COR-L47 (cell line): ENCODE measurements at places on chromosomes 3 and 15.

DNA sequence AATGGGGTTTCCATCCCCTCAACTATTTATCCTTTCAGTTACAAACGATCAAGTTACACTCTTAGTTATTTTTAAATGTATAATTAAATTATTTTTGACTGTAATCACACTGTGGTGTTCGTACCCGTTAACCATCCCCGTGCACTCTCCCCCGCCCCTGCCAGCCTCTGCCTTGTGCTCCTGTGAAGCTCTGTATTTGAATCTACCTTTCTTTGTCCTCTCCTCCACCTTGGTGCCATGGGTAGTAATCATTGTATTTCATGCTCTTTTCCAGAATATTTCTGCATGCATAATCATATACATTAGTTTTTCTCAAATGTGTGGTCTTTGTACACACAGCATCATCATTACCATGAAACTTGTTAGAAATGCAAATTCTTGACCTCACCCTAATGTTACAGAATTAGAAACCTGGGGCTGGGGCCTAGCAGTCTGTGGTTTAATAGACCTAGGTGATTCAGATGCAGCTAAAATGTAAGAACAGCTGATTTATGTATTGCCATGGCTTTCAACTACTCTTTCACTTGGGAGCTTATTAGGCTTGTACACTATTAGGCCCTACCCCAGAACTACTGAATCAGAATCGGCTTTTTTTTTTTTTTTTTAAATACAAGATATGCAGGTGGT lies 91.5 kb downstream of the STT3B start:
- no peak for DNase-seq

DNA sequence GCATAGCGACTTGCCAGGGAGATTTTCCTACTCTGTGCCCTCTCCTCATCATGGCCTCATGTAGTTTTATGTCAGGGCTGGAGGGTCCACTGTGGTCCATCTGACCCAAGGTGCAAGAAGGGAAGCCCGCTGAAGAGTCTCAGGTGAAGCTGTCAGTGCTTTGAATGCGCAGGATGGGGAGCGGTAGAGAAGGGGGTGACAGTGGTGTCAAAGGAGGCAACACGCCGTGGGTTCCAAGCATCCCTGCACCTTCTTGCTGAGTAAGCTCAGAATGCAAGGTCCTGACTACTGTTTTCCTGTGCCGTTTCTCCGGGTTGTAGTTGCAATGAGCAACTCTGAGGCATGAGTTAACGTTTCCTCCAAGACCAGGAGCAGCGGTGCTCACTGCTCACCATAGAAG lies 44.9 kb upstream of the RAB6B start:
- DNase-seq, result no peak

DNA sequence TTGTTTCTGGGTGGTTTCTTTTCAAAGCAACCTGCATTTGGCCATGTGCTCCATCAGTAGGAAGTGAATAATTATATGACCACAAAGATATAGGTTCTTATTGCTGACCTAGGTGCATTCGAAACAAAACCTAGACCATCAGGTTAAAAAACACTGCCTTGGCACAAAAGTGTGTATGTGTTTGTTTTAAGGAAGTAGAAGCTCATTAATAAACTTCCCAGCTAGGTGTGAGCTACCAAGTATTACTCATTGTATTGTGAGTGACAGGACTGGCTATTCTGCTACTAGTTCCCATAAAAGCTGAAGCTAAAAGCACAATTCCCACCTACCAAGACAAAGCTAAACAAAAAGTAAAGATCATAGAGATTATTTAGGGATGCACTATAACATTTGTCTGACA lies 168.2 kb downstream of the TP63 start:
- no peak for DNase-seq

DNA sequence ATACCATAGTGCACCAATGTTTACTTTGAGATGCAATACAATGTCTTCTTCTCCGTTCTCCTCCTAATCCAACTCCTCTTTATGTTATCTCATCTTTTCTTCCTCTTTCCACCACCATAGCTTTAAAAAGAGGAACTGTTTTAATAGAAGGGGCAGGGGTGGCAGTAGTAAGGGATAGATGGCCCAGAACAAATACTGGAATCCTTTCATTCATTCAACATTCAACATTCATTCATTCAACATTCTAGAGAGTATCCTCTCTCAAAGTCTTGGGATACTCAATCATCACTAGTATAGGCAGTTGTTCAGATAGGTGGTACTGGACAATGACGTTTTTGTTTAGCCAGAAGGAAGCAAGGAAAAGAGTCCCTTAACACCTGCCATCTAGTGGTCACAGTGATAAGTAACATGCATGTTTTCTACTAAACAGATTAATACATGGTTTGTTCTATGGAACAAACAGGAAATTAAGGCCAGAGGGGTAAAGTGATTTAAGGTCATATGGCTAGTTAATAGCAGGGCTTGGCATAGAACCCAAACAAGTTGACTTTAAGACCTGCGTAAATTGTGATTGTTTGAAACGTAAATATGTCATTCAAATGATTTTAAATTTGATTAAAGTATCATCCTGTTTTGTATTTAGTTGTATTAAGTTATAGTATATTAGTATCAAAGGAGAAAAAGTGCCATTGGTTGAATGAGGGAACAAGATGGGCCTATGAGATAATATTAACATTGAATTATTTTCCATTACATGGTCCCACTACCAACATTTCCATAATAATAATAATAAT lies 26.9 kb upstream of the EHHADH start:
- peak; percentile 63 for DNase-seq

- no peak for DNase-seq
Measured at GRCh38 chr15:101313041-101313761, 18.2 kb upstream of the SNRPA1 start.

DNA sequence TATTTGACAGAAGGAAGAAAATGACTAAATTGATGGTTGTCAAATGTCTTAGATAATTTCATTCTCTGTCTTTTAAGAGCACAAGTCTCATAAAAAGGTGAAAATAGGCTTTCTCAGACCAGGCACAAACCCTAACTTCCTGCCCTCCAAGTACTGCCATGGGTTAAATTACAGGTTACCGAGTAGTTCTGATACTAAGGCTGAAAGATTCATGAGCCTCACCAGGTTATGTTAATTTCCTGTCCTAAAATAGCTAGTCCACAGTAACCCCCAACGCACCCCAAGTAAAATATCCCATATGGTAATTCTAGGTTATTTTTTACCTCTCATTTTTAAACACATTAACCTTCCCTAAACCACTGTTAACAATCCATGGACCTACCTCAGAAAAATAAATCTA lies 42.0 kb downstream of the GSK3B start:
- no peak for DNase-seq

DNA sequence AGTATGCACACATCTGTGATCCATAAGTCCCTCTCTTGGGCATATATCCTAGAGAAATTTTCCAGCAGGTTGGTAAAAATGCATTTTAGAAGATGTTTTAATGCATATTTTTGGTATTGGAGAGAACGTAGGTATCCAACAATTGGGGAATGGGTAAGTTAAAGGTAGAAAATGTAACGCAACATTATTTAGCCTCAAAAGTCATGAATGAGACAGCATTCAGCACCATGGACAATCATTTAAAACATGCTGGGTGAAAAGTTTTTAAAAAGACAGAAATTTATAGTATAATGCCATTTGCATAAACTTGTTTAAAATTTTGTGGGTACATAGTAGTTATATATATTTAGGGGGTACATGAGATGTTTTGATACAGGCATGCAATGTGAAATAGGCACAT lies 43.4 kb downstream of the TRIM69 start:
- DNase-seq, result no peak

GRCh38 chr3:120688121-120688520 lies 6.1 kb upstream of the HGD start:
- no peak for DNase-seq

DNA sequence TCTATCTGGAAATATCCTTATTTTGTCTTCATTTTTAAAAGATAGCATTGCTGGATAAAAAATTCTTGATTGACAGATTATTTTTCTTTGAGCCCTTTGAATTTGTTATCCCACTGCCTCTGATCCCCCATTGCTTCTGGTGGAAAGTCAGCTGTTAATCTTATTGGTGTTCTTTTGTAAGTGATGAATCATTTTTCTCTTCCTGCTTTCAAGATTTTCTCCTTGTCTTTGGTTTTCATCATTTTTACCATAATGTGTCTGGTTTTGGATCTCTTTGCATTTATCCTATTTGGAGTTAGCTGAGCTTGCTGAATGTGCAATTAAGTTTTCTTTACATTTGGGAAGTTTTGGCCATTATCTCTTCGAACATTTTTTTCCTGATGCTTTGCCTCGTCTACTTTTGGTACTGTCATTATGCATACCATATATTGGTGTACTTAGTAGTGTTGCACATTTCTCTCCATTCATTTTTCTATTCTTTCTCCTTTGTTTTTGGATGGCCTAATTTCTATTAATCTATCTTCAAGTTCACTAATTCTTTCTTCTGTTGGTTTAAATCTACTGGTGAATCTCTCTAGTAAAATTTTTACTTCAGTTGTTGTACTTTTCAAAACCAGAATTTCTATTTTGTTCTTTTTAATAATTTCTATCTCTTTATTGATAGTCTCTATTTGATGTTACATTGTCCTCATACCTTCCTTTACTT lies 440.0 kb upstream of the PROK2 start:
- no peak for DNase-seq

DNA sequence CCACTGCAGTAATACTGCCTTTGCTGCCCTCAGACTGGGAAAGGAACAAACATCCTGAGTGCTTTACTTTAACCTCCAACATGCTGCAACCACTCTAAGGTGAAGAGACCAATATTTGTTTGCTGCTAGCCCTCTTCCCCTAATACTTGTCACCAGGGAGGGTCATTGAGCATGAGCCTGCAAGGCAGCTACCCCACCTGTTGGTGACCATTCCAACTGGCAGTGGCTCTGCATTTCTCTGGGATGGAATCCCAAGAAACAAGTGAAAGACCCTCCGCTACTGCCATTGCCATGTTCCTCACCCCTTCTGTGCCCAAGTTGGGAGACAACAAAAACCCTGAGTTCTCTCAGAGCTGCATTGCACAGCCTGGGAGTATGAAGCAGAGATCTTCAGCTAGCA lies 462.7 kb downstream of the ZBBX start:
- DNase-seq, result no peak

DNA sequence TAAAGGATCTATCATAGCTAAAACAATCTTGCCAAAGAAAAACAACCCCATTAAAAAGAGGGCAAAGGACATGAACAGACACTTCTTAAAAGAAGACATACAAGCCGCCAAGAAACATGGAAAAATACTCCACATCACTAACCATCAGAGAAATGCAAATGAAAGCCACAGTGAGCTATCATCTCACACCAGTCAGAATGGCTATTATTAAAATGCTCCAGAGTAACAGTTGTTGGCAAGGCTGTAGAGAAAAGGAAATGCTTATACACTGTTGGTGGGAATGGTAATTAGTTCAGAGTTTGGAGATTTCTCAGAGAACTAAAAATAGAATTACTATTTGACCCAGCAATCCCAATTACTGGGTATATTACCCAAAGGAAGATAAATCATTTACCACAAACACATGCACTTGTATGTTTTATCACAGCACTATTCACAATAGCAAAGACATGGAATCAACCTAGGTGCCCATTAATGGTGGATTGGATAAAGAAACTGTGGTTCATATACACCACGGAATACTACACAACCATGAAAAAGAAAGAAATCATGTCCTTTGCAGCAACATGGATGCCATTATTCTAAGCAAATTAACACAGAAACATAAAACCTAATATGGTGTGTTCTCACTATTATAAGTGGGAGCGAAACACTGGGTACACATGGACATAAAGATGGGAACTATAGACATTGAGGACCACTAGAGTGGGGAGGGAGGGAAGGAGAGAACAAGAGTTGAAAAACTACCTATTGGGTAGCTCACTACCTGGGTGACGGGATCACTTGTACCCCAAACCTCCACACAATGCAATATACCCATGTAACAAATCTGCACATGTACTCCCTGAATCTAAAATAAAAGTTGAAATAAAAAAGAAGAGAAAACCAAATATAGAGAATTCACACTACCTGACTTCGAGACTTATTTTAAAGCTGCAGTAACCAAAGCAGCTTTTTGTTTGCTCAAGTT lies 32.6 kb downstream of the ITGA11 start:
- DNase-seq, result no peak

DNA sequence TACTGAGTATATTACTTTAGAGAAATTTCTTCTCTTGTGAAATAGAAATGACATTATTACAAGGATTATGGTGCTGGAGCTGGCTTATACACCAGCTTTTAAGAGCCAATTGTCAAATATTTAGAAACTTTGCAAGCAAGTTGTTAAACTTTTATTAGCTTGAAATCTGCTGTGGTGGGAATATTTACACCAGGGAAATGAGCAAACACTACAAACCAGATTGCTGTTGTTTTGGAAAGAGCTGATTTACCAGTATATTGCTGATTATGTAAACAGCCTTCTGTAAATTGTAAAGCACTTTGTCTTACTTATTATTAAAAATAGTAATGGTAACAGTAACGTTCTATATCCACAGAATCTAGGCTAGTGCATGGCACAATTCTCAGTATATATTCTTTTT lies 61.5 kb downstream of the MAP3K13 start:
- no peak for DNase-seq

DNA sequence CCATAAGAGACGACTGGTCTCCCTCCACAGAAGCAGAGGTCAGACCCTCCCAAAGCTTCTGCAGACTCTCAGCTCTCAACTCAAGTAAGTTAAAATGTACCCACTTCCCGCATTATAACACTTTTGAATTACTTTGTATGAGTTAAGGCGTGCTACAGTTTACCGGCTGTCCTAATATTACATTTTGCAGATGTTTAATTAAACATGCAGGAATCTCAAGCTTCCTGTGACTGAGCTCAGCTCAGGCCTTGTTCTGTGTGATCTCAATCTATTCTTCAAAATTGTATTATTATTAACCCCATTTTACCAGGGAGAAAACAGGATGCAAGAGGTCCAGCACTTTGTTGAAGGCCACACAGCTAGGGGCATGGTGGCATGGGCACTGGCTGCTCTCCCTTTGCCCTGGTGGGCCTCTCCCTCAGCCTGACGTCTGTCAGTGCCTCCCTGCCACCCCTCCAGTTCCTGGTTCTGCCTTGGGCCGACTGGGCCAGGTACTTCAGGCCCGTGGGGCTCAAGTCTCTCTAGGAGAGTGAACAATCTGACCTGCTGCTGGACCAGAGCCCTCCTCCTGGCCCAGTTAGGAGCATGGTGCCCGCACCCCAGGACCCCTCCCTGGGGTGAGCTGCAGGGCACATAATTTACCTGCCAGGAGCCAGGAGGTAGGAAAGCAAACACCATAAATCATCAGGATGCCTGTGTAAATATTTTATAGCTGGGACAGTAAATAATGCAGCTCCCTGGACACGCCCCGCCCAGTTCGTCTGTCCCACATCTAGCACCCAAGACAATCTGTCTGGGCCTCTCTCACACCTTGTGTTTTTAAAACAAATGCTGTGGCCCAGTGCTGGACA lies 14.9 kb upstream of the RFT1 start:
- DNase-seq, result peak; percentile 5

DNA sequence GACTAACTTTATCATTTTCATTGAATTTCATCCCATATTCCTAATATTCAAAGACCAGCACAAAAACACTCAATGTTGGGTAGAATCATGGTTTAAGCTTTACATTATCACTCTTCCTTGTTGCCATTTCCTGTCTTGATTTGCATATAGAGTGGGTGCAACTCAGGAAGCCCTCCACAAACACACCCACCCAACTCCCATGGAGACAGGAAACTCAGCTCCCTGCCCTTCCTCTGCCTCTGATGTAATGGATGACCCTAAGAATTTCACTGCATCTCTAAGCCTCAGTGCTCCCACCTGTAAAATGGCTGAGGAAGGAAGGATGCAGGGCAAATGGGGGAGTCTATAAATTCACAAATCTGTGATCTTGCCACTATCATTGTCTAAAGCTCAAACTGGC lies 98.1 kb upstream of the BFSP2 start:
- no peak for DNase-seq

GRCh38 chr15:58690703-58691102 lies 58.8 kb downstream of the ADAM10 start:
- DNase-seq, result no peak
